Stimulated activated CD4-positive, alpha-beta T cell treated with anti-CD3 and anti-CD28 coated beads, Interleukin-2, amount 100 ng/mL, for 4 hours (primary cell): ENCODE measurements at places on chromosomes 5 and 9.

DNA sequence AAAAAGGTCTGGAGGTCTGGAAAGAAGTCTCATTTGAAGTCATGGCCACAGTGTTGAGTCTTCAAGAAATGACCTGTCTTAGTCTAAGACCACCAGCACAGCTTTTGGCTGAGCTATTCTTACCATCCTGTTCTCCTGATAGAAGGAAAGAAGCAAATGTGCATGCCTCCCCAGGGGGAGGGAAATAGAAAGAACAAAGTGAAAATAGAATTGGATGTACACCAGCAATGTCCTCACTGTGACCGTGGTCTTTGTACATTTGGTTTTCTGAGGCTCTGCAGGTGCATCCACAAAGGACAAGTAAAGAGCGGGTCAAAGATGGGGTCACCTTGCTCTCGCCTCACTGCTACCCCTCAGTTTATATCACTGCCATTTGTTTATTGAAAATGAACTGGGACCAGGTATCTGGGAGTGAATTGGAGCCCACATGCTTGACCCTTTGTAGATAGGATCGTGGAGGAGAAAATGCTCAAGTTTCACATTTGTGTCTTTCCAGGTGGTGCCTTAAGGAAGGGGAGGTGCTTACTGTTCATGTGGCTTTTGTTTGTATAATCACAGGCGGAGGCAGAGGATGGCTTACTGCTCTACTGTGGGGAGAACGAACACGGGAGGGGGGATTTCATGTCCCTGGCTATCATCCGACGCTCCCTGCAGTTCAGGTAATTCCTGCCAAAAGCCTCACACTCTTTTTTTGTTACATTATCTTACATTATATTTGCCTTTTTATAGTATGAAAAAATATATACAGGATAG is 147.8 kb downstream of the LIFR start:
- no peak for DNase-seq

DNA sequence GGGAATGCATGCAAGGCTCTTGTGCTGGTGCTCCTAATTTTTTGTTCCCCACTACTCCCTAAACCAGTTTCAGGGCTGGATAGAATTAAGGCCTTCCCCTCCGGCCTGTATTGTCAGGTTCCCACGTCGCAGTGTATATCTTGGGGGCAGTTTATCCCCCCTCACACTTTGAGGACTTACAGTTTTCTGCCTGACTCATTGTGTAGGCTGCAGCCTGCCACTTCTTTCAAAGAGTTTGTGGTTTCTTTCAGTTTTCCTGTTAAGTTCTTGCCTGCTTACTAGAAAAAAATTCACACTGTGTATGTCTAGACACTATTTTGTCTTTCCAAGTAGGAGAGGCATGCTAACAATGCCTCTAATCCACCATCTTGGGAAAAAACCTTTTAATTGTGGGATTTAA is 28.4 kb upstream of the BTNL3 start:
- no peak for DNase-seq

DNA sequence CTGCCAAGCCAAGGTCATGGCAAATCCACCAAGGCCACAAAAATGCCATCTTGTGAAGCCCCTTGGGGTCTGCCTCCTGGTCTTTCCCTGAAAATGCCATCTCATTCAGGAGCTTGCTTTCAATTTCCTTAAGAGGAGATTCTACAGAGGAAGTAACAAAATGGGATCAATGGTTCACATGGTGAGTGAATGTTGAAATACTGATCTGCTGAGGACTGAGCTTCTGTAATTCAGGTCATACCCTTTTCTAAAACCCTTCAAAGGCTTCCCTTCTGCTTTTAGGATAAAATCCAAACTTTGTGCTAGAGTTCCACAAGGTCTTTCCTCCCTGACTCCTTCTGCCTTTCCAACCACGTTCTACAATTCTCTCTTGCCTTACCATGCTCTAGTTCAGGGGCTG is 24.7 kb upstream of the NR3C1 start:
- DNase-seq = no peak

DNA sequence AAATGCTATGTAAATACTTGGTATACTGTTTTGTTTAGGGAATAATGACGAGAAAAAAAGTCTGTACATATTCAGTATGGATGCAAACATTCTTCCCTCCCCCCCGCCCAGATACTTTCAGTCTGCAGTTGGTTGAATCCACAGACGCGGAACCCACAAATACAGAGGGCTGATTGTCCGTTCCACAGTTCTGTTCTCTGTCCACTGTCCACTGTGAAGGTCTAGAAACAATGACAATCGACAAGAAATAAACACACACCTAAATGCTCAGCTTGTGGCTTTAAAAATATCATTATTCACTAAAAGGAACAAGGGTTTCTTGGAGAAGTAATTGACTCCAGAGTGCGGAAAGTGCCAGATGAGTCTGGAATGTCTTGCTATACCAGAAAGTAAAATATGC is 109.1 kb downstream of the TMEM161B start:
- DNase-seq = no peak

GRCh38 chr9:93642961-93643360 is 66.6 kb downstream of the PHF2 start:
- no peak for DNase-seq

DNA sequence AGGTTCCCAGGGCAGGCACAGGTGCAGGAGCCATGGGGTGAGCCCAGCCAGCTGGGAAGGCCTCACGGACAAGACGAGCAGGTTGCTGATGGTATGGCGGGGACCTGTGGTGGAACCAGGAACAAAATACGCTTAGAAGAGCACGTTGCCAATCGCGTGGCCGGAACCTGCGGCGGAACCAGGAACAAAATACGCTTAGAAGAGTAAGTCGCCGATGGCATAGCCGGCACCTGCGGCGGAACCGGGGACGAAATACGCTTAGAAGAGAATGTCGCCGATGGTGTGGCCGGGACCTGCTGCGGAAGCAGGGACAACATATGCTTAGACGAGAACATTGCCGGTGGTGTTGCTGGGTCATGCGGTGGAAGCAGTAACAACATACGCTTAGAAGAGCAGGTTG is 23.5 kb upstream of the SPATA31E1 start:
- DNase-seq = no peak

DNA sequence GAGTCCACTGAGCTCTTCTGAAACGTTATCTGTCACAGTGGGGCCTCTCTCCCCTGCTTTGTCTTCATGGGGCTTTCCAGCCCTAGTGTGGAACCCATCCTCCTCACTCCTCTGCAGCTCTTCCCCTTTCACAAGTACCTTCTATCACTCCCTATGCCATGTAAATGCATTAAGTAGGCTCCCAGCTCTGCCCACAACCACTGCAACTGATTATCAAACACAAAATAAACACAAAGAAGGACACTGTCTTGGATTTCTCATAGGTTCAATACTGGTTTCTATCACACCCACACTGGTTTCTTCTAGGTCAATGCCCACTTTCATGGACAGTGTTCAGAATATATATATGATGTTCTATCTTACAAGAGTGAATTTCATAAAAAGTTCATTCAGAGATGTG is 139.4 kb downstream of the GNAQ start:
- no peak for DNase-seq

DNA sequence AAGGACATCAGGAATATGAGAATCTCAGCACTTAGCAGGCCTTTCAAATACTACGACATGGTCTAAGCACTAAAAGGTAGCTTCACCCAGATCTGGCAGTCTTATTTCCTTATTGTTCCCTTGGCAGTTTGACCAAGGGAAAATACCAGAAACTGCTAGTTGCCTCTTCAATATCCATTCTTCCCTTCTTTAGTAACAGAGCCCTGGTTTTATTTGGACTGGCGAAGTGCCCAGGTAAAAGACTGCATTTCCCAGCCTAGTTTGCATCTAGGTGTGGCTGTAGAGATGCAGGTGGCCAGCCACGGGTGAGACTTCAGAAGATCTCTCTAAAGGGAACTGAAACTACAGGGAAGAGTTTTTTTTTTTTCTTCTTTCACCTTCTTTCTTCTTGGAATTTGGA is 21.6 kb downstream of the DMRT2 start:
- DNase-seq = no peak

DNA sequence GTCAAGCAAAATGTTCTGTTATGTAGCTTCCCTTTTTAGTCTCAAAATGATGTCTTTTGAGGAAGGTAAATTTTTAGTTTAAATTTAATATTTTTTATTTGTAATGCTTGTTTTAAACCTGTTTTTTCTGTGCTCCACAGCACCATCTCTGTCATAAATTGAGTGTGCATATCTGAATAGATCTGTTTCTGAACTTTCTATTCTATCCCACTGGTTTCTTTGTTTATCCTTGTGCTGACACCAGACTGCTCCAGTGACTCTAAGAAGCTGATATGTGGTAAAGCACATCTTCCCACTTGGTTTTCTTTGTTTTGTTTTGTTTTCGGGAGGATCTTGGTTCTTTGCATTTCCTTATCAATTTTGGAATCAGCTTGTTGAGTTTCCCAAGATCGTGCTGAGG is 7.1 kb upstream of the RNF145 start:
- no peak for DNase-seq

DNA sequence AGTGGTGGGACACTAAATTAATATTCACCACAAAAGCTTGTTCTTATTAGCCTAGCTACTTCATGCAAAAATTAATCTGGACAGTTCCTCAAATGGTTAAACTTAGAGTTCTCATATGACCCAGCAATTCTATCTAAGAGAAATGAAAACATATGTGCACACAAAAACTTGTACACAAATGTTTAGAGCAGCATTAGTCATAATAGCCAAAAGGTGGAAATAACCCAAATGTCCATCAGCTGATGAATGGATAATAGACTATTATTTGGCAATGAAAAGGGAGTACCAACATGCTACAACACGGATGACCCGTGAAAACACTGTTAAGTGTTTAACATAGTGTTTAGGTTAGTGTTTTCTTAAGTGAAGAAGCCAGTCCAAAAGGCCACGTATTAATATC is 32.8 kb upstream of the TNIP1 start:
- no peak for DNase-seq

DNA sequence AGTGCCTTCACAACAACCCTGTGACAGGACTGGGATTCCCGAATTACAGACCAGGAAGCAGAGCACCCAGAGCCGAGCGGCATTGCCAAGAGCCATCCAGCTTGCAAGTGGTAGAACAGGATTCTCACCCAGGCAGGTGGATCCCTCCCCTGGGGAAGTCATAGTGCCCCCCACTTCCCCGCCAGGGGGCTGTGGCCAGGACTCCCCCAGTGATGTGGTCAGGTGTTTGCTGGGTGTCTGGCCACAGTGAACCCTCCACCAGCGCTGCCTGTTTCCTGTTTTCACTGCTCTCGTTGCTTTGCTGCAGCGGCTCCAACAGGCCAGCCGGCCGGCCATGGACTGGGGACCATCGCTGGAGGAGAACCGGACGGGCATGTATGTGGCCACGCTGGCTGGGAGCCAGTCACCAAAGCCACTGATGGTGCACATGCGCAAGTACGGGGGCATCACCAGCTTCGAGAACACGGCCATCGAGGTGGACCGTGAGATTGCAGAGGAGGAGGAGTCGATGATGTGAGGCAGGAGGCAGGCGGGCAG is 19.3 kb downstream of the SLC6A7 start:
- DNase-seq = no peak

DNA sequence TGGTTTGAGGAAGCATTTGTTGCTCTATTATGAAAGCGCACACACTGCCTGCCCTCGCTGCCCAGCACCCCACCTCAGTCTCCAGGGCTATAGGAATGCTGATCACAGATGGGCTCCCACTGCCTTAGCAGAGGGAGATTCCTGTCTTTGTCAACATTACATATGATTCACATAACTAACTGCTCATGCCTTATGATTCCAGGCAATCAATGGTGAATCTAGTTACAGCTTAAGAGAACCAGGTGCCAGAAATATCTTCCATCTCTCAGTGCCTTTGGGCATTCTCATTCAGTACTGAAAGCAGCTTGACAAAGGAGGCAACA is 458.9 kb upstream of the C9orf72 start:
- no peak for DNase-seq

GRCh38 chr5:7018198-7018597 is 305.0 kb downstream of the TENT4A start:
- no peak for DNase-seq

DNA sequence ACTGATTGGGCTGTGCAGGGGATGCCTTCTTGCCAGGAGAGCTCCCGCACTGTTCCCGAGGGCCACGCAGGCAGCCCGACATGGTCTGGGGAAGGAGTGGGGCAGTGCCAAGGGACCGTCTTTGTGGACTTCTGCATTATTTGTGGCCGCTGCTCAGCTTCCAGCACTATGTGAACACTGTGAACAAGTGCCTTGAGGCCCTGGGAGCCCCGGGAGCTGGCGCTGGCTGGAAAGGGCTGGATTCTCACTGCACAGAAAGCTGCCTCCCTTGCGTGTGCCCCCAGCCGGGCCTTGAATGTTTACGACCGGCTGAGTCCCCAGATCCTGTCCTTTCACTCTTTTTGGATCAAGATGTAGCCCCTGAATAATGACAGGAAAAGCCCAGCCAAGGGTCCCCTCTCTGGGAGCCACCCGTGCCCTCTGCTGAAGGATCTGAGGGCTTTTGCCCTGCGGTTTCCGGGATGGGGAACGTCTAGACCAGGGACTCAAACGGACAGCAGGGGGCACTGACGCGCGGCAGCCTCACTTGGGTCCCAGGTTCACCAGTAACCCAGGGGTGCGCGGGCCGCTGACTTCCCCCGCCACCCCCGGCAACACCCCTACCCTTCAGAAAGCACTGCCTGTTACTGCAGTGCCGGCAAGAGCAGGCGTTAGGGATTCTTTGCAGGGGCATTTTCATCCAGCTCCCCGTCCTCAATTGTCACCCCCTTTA is 98.9 kb upstream of the FCN2 start:
- no peak for DNase-seq

GRCh38 chr5:54063817-54064216 is 246.6 kb downstream of the ARL15 start:
- no peak for DNase-seq

DNA sequence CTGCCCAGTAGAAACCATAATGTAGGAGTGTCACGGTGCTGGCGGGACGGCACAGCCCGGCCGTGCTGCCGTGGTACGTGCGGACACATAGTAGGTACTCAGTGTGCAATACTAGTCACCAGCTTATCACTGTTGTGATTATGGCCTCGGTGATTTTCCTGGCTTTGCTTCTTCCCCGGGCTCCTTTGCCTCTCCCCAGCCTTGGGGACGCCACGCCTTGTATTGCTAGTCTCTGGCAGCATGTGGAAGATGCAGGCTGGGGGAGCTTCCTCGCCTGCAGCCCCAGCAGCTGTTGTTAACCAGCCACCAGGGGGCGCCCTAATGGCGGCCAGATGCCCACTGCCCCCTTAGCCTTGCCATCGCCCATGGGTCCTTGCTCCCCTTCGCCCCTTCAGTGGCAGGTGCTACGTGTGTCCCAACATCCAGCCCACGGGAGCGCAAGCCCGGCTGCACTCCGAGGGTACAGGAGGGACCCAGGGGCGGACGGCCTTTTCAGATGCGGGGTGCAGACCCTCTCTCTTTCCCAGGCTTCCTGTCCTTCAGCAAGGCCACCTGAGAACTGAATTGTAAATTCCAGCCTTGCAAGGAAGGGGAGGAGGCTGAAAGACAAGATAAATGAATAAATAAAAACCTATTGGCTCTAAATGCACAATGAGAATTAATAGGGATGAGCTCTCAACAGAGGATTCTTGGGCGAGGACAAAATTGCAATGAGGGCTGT is 8.0 kb downstream of the NTNG2 start:
- DNase-seq = peak; percentile 28

GRCh38 chr5:171450423-171451331 is 31.2 kb downstream of the FGF18 start:
- peak; percentile 13 for DNase-seq
